ENCODE measurements at places on chromosomes 7 and 10. TPM values are rescaled to one million over a fixed set of nuclear protein-coding genes. Genes with fewer than 3 reads are reported as not detected.

Gene GCK
- 1.2 TPM for total RNA-seq

Gene KIF11
- 0.55 TPM for total RNA-seq

Gene SDK1
- total RNA-seq = 0.11 TPM

Gene EIF5AL1
- total RNA-seq = 0.55 TPM

Gene TAS2R4
- total RNA-seq = 3.3 TPM

Gene COX19
- 46.9 TPM for total RNA-seq

Gene VWC2
- not detected for total RNA-seq

- no peak for DNase-seq
These were observed 137.8 kb downstream of the MAPK8 start for GRCh38 chr10:48444266-48444665.

GRCh38 chr7:91915401-91916050, 25.1 kb upstream of the AKAP9 start:
- no peak for DNase-seq

GRCh38 chr7:151272877-151273276, 24.4 kb upstream of the SMARCD3 start:
- DNase-seq = no peak

GRCh38 chr7:130415006-130415405, 25.8 kb downstream of the CEP41 start:
- DNase-seq = no peak

GRCh38 chr7:7044806-7045205, 137.5 kb upstream of the C1GALT1 start:
- DNase-seq = no peak

GRCh38 chr7:92849322-92849721, 12.9 kb upstream of the CDK6 start:
- no peak for DNase-seq

- no peak for DNase-seq
These were observed 107.2 kb downstream of the VPS41 start for GRCh38 chr7:38801786-38802185.

DNA sequence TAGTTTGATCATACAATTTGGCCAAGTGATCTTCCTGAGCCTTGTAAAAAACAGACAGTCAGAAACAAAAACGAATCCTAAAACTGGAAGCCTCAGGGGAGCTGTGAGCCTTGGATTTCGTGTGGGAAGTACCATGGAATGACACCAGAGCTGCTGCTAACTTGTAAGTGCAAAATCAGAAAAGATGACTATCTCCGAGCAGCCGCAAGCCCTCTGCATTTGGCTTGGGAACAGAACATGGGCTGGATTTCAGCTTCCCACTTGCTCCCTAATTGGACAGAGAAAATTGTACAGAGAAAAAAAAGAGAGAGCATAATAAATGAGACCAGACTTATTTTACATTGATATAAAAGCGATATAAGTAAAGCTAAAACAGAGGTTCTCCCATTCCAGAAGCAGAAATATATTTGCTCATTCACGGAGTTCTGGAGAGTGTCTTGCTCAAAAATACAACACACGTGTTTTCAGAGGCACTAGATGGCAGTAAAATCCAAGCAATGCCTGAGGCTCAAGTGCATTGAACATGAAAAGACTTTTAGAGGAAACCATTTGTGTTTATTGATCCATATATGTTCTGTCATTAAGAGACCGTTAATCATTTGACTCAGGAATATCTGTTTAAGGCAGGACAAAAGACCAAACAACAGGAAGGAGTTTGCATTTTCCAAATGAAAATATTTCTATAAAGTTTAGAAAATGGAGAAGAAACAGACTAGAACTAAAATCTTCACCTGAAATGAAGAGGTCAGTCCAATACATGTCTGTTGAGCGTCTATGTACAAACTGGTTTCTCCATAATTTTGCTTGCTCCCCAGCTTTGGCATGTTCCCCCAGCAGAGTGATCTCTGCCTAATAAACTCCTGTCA, 78.3 kb upstream of the SLC26A5 start:
- no peak for DNase-seq

DNA sequence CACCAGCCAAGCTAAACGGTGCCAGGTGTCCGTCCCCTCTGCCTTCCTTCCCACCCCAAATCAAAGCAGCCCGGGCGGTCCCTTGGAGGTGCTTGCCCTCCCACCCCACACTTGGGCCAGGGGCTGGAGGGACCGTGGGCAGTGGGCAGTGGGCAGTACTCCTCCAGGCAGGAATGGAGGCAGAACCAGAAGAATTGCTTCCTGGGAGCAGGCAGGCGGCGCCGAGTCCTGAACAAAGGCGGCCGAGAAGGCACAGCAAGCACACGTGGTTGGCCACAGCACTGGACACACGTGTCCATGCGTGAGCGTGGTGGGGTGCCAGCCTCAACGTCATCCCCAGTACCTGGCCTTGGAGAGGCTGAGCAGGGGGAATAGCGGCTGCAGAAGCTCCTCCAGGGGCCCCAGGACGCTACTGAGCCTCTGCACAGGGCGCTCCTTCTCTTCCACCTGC, 48.4 kb upstream of the NKX6-2 start:
- no peak for DNase-seq

GRCh38 chr10:87541114-87541513, 36.4 kb downstream of the MINPP1 start:
- no peak for DNase-seq

DNA sequence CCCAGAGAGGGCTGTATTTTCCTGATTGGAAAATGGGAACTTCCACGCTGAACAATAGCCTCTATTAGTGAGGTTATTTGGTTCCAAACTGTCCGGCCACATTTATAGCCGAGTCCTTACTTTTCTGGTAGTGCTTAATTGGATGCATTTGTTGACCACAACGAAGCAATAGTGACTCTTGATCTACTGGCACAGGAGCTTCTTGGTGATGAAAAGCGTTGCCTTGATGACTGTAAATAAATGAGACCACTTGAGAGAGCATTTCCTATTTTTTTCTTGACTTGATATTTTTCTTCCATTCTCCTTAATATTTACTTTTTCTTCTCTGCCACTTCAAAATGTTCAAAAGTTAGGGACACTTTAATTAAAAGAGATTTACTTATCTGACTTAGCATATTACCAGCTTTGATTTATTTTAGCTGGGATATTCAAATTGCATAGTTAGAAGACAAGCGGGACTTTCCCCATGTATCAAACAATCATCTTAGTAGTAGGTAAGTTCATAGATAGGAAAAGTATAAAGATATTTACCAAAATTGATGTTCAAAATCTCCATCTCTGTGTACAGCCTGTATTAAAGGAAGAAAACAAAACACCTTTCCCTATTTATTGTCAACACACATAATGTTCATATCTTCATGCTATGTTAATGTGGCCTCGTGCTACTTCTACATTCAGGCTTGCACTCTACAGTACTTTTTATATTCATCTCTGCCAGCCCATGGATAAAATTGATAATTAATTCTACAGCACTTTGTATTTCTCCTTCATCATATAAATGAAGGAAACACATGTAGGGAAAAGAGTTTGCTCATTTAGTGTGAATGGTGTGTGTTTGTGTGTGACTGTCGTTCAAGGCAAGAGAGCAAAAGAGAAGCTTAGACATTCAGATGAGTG, 5.1 kb upstream of the SP8 start:
- no peak for DNase-seq

- no peak for DNase-seq
These were observed 345.5 kb downstream of the REEP3 start for GRCh38 chr10:63866747-63867140.

DNA sequence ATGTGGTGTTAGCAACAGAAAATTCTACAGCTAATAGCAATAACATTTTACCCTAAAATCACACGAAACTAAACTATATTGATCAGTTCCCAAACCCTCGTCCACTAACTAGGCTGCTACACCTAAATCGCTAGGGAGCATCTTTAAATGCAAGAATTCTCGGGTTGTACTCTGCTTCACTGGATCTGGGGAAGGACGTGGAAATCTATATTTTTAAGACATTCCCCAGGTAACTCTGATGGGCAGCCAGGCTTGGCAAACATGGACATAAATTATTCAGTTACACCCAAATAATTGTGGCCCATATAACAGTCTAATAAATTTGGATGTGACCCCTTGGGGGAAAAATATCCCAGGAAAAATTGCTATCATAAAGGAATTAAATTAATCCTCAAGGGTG, 36.3 kb upstream of the NFE2L3 start:
- no peak for DNase-seq

DNA sequence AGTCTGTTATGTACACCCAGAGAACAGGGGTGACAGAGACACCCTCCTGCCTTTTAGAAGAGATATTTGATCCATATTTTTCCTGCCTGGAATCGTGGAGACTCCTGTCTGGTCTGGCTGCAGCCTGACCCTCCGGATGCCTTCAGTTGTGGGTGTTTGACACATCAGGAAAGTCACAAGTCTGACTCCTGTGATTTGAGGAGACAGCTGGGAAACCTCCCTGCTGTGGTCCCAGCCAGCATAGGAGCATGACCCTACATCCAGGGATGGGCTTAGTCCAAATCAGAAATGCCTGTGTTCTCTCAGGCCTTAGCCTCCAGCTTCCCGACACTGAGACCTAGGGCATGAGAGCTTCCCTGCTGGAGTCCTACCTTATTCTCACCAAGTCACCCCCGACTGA, 43.4 kb downstream of the GOT1 start:
- DNase-seq = no peak

All from naive thymus-derived CD8-positive, alpha-beta T cell (primary cell).